ENCODE measurements at places on chromosomes 2 and 18.

DNA sequence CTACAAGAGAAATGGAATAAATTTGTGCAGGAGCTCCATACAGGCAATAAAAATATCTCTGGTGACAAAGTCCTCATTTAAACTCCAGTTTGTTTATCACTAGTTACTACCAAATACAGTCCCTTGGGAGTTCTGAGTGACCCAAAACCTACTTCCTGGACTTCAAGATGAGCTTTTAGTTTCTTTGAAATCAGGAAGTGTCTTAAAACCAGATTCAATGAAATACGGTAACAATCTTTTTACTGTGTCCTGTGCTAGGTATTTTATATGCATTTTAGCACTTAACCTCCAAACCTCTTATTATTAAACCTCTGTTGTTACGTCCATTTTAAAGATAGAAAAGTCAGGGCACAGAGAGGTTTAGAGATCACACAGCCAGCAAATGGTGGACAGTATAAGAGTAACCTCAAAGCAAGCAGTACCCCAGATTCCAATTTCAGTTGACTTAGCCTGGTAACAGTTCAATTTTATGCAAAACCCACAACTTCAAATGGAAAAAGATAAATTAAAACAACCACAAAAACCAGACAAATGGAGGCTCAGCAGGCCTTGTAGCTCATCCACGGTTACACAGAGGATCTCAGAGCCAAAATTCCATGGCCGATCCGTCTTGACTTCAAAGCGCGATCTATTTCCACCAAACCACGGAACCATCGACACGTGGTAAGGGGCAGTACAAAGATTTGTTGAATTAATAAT is 1.3 kb upstream of the KCMF1 start:
- DNase-seq: peak; percentile 44

- no peak for DNase-seq
Observed at GRCh38 chr2:23803264-23803964, 123.5 kb downstream of the ATAD2B start.

DNA sequence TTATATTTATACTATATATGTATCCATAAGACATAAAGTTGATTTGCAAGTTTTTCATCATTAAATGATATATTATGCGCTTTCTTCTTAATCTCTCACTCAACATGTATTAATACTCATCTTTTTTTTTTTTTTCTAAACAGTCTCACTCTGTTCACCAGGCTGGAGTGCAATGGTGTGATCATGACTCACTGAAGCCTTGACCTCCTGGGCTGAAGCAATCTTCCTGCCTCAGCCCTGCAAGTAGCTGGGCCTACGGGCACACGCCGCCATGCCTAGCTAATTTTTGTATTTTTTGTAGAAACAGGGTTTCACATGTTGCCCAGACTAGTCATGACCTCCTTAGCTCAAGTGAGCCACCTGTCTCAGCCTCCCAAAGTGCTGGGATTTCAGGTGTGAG is 51.4 kb upstream of the MAP4K3 start:
- DNase-seq: no peak

GRCh38 chr18:79574938-79575525 is 104.6 kb upstream of the CTDP1 start:
- no peak for DNase-seq

GRCh38 chr2:223199531-223200515 is 147.8 kb downstream of the KCNE4 start:
- DNase-seq: no peak

- no peak for DNase-seq
Observed at GRCh38 chr18:58004317-58004716, 39.7 kb upstream of the NEDD4L start.

- no peak for DNase-seq
Observed at GRCh38 chr2:42137125-42137841, 31.9 kb upstream of the EML4 start.

DNA sequence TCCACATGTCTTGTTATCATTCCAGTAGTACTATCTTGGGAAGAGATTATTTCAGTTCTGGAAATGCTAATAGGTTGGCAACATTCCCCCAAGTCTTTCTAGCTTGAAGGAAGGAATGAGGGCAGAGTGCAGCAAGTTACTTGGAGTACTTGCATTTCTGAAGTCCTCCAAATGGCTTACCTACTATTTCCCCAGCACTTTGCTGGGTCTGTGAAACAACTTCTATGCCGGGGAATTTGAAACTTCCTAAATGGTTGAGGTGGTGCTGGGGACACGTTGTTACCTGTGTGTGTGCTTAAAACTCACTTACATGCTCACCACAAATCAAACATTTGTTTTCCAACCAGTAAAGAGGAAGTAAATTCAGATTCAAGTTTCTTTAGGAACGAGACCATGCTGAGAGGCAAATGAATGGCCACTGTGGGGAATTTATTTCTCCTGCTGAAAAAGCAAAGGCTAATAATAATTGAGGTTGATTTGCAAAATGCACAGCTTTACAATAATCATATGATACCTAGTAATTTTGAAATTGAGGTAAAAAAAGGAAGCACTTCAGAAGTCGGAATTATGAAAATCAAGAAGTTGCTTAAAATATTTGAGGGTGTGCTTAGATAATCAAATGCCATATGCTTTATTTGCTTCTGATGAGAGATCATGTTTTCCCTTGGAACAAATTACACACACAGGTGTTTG is 1167.7 kb upstream of the ZEB2 start:
- DNase-seq: no peak

- no peak for DNase-seq
Observed at GRCh38 chr2:121804340-121804739, 48.9 kb downstream of the TSN start.

GRCh38 chr18:62549755-62550154 is 26.9 kb downstream of the ZCCHC2 start:
- DNase-seq: no peak

DNA sequence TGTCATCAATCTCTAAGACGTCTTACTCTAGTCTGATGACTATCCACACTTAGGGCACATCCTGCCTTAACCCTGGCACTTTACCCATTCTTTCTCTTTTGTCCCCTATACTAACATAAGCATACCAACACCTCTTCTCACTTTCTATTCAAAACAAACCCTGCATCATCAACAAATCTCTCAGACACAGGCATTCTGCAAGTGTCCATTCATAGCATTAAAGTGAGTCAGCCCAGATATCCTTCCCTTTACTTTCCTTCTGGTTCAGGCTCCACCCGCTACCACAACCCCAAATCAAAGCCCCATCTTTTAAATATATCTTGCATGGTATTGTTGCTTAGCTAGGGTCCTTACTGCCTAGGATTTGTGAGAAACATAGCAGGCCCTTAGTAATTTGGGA is 3.8 kb downstream of the GRB14 start:
- no peak for DNase-seq

- DNase-seq: no peak
Observed at GRCh38 chr2:169107645-169108044, 38.3 kb downstream of the DHRS9 start.

DNA sequence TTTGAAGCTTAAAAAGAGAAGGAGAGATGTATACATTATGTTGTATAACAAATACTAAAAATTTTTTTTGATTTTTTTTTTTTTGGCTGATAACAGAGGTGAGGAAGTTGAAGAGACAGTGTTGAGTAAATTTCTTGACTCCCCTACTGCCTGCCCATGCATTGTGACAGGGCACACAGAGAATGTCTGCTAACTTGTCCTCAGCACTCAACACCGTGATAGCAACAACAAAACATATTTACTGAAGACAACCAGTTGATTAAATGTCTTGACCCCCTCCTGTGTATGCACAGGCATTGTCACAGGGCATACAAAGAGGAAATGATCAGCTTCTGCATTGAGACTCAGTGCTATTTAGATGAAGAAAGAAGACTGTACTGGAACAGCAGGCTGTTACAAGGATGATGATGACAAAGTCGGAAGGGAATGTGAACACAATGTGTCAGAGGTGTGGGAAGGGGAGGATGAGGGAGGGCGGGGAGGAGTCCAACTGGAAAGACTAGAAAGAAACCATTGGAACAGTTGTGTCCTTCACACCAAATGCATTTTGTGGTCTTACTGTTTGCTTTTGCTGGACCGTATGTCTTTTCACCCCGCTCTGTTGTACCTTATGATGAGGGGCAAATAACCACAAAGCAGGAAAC is 89.5 kb downstream of the CERS6 start:
- DNase-seq: no peak

GRCh38 chr2:30262716-30263309 is 31.5 kb downstream of the LBH start:
- DNase-seq: no peak

GRCh38 chr2:85655961-85656417 is 12.0 kb downstream of the SFTPB start:
- no peak for DNase-seq

DNA sequence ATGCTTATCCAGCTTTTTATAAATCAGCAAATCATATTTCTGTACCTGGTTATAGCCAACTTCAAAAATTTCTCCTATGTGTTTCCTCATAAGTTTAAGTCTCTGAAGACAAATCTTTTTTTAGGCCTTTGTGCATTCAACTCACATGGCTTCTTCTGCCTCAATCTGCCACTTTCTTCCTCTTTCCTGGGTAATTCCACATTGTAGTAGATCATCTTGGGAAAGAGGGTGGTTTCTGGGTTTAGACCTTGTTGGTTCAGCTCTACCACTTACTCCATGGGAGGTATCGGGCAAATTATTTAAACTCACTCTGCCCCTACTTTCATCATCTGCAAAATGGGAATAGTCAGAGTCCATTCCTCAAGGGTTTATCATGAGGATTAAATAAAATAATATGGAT is 707.0 kb upstream of the ZEB2 start:
- no peak for DNase-seq

GRCh38 chr2:108909275-108909823 is 79.7 kb downstream of the EDAR start:
- no peak for DNase-seq

GRCh38 chr18:62616331-62616805 is 93.5 kb downstream of the ZCCHC2 start:
- DNase-seq: no peak

DNA sequence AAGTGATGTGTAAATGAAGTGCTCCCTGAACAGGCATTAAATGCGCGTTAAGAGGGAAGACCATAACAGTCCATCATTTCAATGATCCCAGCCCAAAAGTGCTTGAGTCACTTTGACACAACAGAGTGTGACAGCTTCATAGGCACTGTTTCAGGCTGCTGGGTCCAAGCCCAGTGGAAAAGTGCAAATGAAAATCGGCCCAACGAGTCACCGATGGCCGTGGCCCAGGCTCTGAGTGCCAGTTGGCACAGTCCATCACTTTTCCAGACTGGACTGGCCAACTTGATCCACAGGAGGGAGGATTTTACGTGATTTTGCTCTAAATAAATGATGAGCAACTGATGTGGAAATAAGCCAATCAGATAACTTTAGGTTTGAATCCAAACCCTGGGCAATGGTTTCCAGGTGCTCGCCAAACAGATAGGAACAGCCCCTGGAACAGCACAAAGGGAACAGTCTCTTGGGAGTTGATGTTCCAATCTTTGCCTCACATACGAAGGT is 114.0 kb downstream of the SP3 start:
- no peak for DNase-seq

DNA sequence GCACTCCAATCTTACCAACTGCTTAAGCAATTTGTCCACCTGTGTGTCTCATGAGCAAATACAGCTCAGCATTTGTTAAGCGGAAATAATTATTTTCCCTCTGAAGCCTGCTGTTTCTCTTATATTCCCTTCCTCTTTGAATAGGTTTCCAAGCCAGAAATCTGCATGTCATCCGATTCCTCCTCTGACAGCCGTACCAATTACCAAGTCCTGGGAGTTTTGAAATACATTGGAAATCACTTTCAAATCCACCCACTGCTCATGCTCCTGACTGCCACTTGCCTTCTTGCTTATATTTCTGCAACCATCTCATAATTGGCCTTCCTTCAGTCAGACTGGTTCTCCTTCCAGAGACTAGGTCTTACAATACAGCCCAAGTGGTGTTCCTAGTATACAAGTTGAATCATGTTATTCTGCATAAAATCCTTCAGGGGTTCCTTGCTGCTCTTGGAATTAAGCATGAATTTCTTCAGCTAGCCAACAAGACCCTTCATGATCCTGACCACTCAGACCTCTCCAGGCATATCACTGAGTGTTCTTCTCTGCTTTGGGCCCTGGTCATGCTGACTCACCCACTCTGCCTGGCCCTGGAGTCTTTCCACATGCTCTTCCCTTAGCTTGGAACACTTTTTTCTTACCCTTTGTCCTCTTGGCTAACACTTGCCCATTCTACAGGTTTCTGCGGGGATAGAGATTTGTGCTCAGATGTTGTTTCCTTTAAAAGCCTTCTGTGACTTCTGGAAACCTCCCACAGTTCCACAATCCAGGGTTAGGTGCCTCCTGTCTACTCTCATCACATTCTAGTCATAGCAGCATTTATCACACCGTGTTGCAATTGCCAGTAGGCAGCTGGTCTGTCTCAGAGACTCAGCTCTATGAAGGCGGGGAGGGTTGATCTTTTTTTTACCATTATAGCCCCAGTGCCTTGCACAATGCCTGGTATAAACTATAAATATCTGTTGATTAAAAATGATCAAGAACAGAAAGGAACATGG is 157.6 kb downstream of the ARL6IP6 start:
- DNase-seq: no peak

DNA sequence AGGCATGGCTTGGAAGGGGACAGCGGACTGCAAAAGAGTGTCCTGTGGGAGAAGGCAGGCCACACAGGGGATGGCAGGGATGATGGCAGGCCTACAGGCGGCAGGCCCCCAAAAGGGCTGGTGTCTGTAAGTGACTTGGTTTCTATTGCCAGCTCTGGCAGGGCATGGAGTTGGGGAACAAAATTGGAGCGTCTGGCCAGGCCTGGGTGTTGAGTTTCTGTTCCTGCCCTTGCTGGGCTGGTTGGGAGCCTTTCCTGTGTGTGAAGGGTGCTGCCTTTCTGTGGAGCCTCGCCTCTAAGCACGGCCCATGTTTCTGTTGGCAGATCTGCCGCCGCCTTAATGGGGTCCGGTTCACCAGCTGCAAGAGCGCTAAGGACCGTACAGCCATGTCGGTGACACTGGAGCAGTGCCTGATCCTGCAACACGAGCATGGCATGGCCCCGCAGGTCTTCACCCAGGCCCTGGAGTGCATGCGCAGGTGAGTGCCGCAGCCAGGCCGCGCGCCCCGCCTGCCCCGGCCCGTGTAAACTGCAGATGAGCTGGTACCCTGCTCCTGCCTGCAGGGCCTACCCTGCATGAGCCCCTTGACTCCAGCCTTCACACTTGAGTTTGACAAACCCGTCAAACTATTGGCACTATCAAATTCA is 31.5 kb downstream of the COA5 start:
- no peak for DNase-seq

DNA sequence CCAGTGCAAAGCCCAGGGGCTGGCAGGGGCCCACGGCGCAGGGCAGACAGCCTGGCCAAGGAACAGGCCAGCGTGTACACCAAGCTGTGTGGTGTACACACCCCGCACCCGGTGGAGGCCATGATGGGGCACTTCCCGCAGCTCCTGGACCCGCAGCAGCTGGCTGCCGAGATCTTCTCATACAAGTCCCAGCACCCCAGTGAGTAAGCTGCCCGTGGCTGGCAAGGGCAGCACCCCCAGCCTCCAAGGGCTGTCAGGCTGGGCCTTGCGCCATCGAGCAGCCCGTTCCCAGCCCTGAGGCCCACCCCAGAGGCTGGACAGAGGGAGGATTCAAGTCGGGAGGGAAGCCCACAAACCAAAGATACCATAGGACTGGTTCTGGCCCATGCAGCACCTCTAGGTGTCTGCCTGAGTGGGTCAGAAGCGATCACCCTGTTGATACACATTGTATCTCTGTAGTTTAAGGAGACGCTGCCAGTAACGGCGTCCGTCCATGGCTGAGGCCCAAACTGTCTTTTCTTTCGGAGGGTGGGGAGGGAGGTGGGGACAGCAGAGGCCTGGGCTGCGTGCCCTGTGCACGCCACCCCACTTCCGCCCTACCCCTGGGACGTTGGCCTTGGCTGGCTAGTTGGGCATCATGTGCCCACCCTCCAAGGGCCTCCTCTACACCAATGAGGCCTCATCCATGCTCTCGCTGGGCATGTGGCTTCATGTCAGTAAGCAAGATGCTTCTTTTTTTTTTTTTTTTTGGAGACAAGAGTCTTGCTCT is 16.8 kb upstream of the MTERF4 start:
- no peak for DNase-seq
